ENCODE measurements at places on chromosomes 4 and X. TPM values are rescaled to one million over a fixed set of nuclear protein-coding genes. Genes with fewer than 3 reads are reported as not detected.
A peak's percentile ranks its signal among the peaks of the same experiment; 100 is the strongest.

- DNase-seq: peak; percentile 10
Measured at GRCh38 chr4:136927172-136927571, 605.1 kb downstream of the PCDH18 start.

Gene PCDH7
- 9.0 TPM for total RNA-seq

DNA sequence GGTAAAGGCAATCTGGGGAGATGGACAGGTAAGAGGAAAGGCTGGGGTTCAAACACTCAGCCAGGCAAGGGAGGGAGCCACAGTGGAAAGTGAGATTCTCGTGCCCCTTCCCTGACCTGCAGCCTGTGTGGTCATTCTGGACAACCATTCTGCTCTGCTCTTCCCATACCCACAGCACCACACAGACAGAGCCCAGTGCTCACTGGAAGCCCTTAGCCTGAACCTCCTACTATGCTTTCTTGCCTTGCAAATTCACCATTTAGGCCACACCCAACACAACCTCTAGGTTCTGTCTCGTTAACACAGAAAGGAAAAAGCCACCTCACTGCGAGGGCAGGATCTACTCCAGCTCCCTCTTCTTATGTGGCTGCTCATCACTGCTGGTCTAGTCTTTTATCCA, 92.7 kb downstream of the SHISA3 start:
- no peak for DNase-seq

DNA sequence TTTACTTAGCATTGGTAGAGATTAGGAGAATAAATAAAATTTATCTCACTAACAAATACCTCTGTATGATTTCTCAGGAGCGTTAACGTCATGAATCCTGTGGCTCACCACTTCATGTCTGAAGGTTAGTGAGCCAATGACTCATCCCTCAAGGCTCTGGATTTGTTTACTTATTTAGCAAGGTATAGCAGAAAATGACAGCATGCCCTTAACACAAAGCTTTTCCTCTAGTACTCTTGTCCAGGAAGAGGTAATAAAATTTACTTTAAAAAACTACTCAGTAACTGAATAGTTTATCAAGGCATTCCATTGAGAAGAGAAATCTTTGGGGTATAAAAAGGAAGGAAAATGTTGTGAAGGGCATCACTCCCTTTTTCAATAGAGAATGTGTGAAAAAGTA, 823.8 kb downstream of the CCSER1 start:
- peak; percentile 88 for DNase-seq

Gene ITGB1BP2
- 0.51 TPM for total RNA-seq

DNA sequence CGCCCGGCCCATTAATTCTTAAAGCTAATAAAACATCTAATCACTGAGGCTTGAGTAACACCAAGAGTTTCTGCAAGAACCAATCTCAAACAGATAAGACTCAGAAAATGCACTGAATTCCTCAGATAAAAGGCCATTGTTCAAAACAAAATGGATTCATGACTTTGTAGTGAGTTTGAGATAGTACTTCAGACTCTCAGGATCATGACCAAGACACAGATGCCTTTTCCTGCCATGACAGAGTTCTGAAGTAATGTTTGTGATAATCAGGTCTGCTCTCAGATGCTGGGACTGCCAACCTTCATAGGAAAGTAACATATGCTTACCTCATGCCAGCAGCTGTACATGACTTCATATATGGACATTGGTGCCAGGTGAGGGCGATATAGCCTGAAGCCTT, 54.6 kb downstream of the NIPAL1 start:
- DNase-seq: no peak

DNA sequence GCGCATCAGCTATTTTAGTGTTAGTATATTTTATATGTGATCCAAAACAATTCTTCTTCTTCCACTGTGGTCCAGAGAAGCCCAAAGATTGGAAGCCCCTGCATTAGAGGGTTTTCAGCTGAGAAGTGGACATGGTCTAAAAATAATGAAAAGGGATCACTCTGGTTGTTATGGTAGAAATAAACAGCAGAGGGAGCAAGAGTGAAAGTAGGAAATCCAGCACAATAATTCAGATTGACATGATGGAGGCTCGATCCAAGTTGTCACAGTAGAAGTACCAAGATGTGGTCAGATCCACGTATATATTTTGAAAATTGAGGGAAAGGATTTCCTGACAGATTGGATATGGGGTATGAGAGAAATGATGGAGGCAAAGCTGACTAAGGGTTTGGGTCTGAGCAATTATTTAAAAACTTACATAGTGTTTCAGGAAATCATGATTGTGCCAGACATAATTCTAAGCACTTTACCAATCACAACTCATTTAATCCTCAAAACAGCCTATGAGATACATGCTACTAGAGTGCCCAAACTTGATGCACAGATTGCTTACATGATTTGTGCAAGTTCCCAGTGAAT, 17.0 kb upstream of the TMEM144 start:
- peak; percentile 45 for DNase-seq

GRCh38 chr4:150591406-150591805, 9.5 kb downstream of the MAB21L2 start:
- no peak for DNase-seq

Gene PCDH19
- 0.26 TPM for total RNA-seq

GRCh38 chr4:54076673-54077072, 12.3 kb upstream of the CHIC2 start:
- DNase-seq: peak; percentile 65

Gene HSFX4
- total RNA-seq: not detected

DNA sequence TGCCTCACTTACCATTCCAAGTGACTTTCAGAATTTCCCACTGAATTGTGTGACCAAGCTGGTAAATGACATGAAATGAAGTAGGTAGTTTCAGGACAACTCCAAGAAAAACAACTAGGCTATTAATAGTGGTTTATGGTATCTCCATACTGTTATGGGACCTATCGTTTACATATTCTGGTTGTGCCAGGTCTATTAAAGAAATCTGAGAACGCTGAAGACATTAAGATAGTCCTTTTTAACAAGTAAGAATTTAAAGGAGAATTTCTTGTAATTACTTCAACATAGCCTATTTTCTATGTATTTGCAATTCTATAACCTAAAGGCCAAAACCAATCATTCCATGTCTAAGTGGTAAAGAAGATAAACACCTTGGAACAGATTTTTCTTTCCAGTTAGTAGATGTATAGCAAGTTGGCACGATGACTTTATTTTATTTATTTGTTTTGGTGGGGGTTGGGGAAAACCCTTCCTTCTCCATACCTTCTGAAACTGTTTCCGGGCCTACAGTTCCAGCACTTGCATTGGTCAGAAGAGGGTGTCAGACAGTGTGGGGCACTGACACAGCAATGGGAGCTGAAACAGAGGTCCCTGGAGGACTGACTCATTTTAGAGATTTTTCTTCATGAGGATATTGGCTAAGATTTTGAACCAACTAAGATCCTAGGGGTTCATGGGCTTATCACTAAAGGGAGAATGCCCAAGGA, 7.6 kb upstream of the DCLK2 start:
- DNase-seq: no peak

DNA sequence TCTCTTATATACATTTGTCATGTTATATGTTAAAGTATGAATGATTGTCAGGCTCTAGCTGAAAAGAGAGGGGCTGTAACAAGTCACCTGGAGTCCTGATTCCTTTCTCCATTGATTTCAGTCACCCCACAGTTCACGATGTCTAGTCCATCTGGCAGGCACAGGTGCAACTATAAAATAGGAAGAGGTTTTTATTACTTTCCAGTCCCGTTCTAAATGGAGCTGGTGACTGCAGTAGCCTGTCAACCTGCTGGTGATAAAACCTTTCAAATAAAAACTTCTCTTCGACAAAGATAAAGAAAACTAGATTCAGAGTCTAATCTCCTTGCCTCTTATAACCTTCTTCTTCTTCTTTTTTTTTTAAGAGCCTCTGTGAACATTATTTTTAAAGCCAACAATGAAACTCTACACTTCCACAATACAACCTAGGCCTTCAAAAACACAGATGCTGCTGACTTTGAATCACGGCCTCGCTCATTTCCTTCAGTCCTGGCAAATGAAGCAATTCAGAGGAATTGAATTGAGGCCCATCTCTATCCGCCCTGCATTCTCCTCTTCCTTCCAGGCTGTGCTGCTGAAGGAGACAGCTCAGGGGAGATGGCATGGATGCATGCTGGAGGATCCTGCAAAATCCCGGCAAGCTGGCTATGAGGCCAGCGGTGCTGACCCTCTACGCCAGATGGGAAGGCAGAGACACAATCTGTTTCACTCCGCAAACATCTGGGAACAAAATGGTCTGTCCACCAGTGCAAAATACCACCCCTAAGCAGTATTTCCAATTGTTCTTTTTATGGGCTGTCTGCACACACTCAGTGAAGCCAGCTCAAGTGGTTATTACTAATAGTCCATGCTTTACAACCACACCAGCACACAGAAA, 27.3 kb upstream of the CDKN2AIP start:
- DNase-seq: no peak

Gene FDCSP
- total RNA-seq: not detected

GRCh38 chr4:104869831-104870230, 276.8 kb upstream of the TET2 start:
- DNase-seq: no peak

- DNase-seq: no peak
Measured at GRCh38 chr4:147378780-147379179, 102.1 kb upstream of the EDNRA start.

Gene USO1
- total RNA-seq: 101 TPM

Gene RAB40AL
- total RNA-seq: 0.33 TPM

- DNase-seq: no peak
Measured at GRCh38 chr4:188439641-188440311, 300.5 kb downstream of the TRIML1 start.

Gene AWAT2
- total RNA-seq: not detected

Gene STBD1
- total RNA-seq: 10.8 TPM

Gene NEUROG2
- not detected for total RNA-seq

DNA sequence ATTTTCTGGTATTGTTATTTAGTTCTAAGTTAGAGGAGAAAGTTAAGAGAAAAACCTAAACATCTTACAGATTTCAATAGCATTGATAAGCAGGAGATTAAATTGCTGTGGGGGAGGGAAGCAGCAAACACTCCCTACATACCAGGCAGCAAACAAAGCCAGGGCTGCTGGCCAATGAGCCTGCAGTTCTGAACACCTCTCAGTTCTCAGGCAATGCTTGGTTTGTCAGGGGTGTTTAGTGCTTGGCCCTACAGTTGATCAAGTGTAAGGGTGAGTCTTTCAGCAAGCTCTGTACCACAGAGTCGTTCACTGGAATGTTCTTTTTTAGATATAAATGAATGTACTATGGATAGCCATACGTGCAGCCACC, 38.6 kb downstream of the EGFL6 start:
- DNase-seq: no peak

GRCh38 chrX:138018145-138018799, 452.3 kb downstream of the ZIC3 start:
- DNase-seq: no peak

DNA sequence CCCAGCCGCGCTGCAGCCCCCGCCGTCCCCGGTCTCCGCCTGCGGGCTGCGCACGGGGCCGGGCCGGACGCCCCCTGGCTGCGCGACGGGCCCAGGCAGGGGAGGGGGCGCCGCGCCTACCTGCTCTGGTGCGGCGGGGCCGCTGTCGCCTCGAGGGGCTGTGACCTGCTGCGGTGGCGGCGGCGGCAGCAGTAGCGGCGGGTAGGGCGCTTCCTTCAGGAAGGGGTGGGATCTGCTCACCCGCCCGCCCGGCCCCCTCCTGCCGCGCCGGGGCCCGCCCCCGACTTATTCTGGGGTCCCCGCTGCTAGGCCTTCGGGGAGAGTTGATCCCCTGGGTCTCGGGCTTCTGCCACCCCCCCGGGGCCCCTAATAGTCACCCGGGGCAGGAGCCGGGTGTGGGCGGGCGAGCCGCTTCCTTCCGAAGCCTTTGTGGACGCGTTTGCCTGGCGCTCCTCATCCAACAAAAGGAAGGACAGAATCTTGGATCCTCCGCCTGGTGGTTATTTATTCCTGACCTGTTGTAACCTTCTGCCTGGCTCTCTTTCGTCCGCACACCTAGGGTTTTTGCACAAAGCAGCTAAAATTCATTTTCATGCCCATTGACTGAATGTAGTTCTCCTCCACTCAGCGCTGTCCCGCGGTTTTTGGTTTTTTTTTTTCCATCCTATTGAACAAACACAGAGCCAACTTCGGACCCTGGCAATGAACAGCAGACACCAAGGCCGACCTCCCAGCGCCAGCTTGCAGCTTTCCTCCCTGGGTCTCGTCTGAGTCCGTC, at the start of gene TMEM150C:
TSS of gene TMEM150C (minus strand) at position 203 of the 778 bp plus-strand sequence. CDS start 57,331 bp downstream, outside the sequence.
- peak; percentile 5 for DNase-seq

Gene AGA
- total RNA-seq: 61.8 TPM

Gene RTL9
- 0.17 TPM for total RNA-seq

GRCh38 chr4:105433421-105433820, 40.4 kb downstream of the PPA2 start:
- no peak for DNase-seq

GRCh38 chr4:26459054-26459755, 31.1 kb downstream of the CCKAR start:
- DNase-seq: peak; percentile 80

DNA sequence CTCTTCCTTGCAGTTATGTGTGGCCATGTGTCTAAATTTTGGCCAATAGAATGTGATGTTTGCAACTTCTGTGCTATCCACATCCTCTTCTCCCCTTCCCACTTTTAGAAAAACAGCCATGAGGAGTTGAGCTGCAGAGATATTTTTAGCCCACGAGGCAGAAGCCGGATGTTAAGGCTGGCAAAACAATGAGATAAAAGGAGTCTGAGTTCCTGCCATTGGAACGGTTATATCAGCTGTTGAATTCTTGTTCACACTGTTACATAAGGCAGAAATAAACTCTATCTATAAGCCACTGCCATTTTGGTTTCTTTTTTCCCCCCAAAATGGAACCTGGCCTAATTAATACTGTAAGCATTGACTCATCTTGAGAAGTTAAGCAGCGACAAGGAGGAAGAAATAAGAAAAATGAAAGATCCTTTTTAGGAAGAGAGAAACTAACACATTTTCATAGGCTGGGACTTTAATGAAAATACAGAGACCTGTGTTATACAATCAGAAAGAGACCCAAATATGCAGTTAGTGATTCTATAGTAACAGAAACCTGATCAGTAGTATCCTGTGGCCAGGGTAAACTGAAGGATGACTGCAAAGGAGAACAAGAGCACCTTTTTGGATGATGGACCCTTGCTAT, 200.5 kb downstream of the INPP4B start:
- DNase-seq: peak; percentile 35

DNA sequence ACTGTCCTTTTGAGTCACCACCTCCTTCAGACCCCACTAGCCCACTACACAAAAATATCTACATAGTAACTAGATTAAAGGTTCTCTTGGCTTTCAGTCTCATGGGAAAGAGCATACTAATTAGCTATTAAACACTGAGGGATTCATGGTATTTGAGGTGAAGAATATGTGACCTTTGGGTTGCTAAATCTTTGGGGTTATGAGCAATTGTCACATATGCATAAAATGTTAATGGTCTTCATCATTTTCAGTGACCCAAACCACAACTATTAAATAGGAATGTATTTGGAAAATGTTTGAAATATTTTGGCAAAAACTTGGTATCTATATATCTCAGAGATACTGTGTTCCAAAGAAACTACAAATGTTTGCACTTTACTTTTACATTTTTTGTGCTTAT, 365.1 kb downstream of the MAGEB5 start:
- peak; percentile 14 for DNase-seq

Gene GPC4
- 2.8 TPM for total RNA-seq

GRCh38 chr4:66216252-66216651, 546.0 kb upstream of the EPHA5 start:
- no peak for DNase-seq

- DNase-seq: no peak
Measured at GRCh38 chr4:24956091-24956490, 43.2 kb upstream of the CCDC149 start.
